ENCODE measurements at places on chromosomes 7 and 10.

DNA sequence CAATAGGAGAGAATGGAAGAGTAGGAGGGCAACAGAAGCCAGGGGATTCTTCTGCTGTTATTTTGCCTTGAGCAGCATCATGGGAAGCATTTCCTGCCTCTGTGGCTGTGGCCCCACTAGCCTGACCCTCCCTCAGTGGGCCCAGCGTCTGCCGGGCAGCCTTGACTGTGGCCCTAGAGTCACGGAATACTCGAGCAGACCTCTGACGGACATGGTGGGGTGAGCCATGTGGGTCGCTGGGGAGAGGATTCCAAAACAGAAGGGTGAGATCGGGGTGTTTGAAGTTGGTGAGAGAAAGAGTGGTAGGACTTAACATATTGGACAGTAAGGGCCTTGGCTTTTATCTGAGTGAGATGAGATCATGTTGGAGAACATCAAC is 8.3 kb upstream of the PRKAG2 start:
- DNase-seq, result no peak

- DNase-seq, result no peak
Observed at GRCh38 chr10:122204691-122205489, 66.2 kb upstream of the BTBD16 start.

DNA sequence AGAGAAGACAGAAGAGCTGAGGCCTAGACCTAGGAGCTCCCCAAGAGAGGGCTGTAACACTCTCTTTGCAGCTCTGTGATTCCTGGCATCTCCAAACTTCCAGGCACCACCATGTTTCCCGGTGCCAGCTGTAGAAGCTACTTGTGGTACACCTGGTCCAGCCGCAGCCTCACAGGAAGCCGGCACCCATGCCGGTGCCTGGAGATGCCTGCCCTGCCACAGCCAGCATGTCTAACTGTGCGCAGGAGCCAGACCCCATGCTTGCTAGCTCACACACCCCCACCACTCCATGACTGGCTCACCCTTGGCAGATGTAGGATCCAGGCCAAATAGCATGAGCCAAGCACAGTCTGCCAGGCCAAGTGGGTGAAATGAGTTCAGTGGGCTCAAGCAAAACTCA is 211.7 kb upstream of the GNAI1 start:
- DNase-seq, result no peak

GRCh38 chr10:120950051-120950561 is 98.9 kb downstream of the WDR11 start:
- peak; percentile 53 for DNase-seq

DNA sequence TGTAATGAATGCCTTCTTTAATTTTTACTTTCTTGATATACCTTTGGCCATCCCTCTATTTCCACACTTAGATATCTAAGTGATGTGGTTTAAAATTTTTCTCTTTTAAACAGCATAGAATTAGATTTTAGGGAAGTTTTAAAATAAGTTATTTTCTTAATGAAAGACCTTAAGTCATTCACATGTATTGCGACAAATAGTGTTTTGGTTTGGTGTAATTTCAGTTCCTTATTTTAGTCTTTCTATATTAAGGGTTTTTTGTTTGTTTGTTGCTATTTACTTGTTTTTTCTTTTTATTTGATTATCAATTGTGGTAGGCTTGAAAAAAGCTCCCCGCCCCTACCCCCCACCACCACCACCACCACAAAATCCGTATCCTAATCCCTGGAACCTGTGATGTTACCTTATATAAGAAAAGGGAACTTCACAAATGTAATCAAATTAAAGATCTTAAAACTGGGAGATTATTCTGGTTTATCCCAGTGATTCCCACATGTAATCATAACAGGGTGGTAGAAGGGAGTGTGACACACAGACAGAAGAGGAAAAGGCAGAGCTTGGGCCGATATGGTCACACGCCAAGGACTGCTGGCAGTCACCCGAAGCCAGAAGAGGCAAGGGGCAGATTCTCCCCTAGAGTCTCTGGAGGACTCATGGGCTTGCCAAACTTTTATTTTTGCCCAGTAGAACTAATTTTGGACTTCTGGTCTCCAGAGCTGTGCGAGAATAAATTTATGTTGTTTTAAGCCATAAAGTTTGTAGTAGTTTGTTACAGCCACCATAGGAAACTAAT is 149.7 kb downstream of the NPSR1 start:
- no peak for DNase-seq

- DNase-seq, result no peak
Observed at GRCh38 chr7:20393021-20393610, 62.4 kb downstream of the ITGB8 start.

- DNase-seq, result no peak
Observed at GRCh38 chr10:50563906-50564305, 59.9 kb downstream of the SGMS1 start.

DNA sequence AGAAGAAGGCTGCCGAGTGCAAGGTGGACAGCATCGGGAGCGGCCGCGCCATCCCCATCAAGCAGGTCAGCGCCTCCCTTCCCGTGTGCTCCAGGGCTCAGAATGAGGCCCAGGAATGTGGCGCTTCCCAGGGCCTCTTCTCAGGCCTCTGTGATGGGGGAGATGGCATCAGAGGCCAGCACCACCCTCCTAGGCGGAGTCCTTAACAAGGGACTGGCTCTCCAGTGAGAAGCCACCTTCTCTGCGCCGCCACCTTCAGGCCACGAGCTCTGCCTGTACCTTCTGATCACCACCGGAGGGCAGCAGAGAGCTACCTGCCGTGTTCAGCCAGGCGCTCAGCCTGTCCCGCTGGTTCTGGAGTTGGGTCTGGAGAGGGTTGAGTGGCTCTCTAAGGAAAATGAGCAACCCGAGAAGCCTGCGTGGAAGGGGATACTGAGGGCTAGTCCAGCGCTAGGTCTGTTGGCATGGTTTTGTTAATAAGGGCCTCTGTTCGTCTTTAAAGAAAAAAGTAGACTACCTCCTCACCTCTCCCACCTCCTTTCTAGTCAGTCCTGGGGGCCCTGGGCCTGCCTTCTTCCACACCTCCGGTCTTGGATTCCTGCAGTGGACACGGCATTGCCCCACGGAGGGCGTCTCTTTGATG is 37.7 kb downstream of the AGAP3 start:
- peak; percentile 87 for DNase-seq

DNA sequence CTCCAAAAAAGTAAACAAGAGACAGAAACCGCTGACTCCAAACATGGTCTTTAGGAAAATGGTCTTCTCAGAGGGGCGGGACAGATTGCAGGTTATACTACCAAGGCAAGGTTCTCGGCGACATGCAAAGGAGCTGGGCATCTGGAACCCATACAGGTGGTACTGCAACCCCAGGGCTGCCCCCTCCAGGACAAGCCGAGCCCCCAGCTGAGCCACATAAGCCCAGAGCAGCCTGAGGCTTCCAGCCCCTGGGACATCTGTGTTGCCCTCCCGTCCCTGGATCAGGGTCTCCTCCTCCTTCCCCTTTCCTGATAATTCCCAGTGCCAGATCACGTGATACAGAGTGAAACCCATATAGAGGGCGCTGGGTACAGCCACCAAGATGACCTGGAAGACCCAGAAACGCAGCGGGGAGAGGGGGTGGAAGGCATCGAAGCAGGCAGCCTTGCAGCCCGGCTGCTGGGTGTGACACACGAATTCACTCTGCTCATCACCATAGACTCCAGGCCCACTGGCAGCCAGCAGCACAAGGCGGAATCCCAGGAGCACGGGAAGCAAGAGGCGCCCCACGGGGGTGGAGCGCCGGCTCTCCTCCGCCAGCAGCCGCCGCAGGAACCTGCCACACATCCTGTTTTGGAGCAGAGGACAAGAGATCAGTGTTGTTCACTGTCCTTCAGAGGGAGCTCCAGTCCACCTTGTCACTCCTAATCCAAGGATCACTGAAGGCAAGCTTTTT is at the start of gene GJC3:
GJC3 (minus strand) TSS at position 627 of the 736 bp plus-strand sequence; CDS start at position 627, 0 bp downstream.
- peak; percentile 20 for DNase-seq

- DNase-seq, result no peak
Observed at GRCh38 chr7:148886844-148887243, 2.8 kb upstream of the EZH2 start.

DNA sequence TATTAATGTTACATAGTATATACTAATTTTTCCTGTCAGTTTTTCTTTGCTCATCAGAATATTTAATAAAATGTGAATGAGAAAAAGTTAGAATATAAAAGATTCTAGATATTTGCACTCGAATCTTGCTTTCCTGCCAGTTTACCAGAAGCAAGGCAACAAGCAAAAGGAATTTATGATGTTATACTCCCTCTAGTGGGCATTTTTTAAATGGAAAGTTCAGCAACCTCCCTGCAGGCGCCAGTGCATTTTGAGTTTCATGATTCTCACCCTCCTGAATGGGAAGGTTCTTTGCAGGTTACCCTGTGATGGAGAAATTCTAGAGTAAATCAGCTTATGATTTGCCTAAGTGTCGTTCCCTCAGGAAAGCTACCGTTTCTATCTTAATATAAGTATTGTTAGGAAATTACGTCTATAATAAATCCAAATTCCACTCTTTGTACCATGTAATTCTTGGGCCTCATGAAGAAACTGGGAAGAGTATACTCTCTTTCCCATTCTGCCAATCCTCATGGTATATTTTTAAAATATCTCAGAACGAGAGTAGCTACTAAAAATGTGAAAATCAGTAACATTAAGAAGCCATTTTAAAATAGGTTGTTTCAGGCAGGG is 350.0 kb downstream of the CRPPA start:
- DNase-seq, result peak; percentile 47

GRCh38 chr10:97029271-97029670 is 156.5 kb downstream of the SLIT1 start:
- no peak for DNase-seq

DNA sequence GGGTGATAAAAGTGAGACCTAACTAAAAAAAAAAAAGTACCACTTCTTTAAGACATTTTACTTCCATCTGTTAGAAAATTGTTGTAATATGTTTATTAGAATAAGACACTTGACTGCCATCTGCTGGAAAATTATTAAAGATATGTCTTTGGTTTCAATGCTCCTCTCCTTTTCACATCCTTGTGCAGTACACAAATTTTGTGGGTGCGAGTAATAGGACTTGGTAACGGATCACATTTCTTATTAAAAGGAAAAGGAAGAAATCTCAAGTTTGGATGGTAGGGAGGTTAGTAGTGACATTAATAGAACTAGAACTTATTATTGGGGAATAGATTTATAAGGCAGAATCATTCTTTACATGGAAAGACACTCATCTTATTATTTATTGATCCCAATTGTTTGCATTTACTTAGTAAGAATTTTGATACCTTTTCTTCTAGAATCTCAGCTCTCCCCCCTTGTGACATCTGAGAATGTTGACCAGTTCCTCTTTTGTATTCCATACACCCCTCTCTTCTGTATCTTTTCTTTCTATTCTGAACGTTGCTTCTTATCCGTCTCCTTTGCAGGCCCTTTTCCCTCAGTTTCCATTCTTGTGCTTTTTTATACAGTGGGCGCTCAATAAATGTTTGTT is 43.0 kb upstream of the RPA3 start:
- no peak for DNase-seq

DNA sequence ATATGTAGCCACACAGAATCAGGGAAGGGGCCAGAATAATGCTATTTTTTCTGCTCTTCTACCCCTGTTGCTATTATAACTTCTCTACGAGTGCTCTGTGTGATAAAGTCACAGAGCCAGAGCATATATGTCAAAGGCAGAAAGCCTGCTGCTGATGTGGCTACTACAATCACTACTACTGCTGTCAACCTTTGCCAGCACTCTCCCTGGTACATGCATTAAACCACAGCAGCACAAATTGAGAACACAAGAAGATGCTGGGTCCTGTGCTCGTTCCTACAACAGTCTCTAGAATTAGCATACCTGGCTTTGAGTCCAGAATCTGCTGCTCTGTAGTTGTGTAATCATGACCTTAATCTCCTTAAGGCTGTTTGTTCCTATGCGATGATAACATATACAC is 108.6 kb downstream of the SEMA3A start:
- DNase-seq, result no peak

GRCh38 chr10:62121187-62121530 is 147.5 kb downstream of the RTKN2 start:
- no peak for DNase-seq

DNA sequence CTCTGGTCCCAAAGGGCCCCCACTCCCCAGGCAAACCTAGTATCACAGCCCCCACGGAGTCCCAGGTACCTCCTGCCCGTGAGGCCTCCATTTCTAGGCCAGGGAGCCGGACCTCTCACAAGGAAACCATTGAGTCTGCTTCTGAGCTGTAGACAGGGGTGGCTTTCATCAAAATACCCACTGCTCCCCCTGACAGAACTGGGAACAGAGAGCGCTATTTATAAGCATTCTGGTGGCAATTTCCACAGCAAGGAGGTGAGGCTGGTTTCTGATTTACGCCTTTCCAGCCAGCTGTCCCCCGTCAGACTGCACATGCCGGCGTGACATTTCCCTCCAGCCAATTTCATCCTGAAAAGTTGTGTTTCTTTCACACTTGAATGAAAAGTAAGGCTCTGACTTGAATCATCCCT is 407.5 kb upstream of the PRKCQ start:
- DNase-seq, result no peak

DNA sequence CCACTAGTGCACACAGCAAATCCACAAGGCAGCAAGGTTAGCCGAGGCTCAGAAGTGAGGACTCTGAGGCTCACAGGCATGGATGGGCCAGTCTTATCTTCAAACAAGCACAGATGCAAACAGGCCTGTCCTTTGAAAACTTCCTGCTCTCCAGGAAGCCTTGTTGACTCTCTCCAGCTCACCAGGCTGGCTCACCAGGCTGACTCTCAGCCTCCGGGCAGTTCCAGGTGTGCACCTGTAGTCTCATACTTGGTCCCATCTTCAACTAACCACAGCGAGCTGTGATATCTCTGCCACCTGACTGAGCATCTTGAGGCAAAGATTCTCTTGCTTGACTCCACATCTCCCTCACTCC is 173.9 kb upstream of the ZMIZ1 start:
- no peak for DNase-seq

GRCh38 chr7:91543646-91544045 is 279.4 kb downstream of the FZD1 start:
- DNase-seq, result no peak

- no peak for DNase-seq
Observed at GRCh38 chr10:123782549-123782948, 109.1 kb downstream of the CPXM2 start.

GRCh38 chr7:392822-393221 is 102.9 kb downstream of the FOXL3 start:
- no peak for DNase-seq

- DNase-seq, result no peak
Observed at GRCh38 chr10:306675-307185, 171.5 kb downstream of the ZMYND11 start.

- no peak for DNase-seq
Observed at GRCh38 chr7:100053215-100053614, 3.6 kb downstream of the ZSCAN21 start.

DNA sequence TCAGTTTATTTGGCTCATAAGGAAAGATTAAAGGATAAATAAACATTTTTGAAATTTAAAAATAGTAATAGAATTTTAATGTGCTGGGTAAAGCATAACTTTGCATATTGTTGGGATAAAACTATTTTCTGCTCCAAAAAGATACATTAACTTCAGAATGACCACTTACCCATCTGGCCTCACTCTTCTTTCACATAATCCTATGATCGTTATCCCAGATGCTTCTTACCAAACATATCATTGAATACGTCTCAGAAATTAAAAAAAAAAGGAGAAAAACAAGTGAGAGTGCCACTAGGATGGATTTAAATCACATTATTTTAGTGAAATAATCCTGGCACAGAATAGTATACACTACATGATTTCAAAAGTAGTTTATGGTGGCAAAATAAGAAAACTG is 677.5 kb upstream of the ZWINT start:
- DNase-seq, result no peak

- no peak for DNase-seq
Observed at GRCh38 chr10:93567277-93568104, 1.0 kb downstream of the FFAR4 start.
